Stimulated activated CD8-positive, alpha-beta memory T cell treated with anti-CD3 and anti-CD28 coated beads, Interleukin-15, amount 100 ng/mL, for 1 hour (primary cell): ENCODE measurements at places on chromosomes 2 and 18.

DNA sequence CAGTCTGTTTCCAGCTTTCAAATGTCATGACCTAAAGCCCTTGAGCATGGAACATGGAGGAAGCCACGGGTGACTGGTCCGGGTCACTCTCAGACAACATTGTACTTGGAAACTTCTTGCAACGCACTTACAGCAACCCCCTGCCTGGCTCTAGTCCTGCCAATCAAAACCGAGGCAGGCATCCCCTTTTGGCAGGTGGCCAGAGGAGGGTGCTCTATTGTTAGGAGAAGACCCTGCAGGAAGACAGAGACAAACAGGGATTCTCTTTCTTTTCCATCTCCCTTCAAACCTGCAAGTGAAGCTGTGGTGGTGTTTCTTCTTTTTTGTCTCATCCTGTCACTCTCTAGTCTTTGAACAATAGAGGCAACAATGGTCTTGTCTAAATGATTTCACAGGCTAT is 667.2 kb downstream of the ZEB2 start:
- DNase-seq = no peak

GRCh38 chr2:209988010-209988409 is 14.4 kb upstream of the RPE start:
- DNase-seq = no peak

GRCh38 chr2:106342831-106343251 is 125.4 kb downstream of the RGPD3 start:
- DNase-seq = no peak

GRCh38 chr2:208511016-208511415 is 104.4 kb downstream of the PTH2R start:
- DNase-seq = no peak

DNA sequence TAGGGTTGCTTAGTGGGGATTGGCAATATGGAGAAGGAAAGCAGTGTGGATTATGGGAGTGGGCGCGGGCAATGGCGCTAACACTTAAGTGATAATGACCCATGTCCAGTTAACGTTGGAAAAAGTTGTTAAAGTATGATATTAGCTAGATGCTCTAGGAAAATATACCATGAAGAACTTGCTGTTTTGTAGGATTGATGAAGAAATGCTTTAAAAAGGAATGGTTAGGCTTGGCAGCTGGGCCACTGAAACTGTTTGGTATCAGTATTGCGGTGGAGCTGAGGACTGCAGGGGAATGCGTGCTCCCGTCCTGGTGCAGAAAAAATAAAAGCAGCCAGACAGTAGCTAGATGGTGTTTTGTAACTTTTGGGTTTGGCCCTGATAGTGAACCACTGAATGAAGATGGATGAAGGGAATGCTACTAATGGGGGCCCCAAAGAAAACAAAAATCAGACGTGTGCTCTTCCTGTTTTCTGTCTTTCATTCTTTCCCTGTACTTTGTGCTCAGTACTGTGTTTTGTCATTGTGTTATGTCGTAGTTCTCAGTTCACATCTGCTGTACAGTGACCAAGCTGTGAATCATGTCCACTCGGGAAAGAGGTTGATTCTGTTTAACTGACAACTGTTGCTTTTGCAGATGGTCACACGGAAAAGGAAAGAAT is 999 bp downstream of the INSIG2 start:
- no peak for DNase-seq

DNA sequence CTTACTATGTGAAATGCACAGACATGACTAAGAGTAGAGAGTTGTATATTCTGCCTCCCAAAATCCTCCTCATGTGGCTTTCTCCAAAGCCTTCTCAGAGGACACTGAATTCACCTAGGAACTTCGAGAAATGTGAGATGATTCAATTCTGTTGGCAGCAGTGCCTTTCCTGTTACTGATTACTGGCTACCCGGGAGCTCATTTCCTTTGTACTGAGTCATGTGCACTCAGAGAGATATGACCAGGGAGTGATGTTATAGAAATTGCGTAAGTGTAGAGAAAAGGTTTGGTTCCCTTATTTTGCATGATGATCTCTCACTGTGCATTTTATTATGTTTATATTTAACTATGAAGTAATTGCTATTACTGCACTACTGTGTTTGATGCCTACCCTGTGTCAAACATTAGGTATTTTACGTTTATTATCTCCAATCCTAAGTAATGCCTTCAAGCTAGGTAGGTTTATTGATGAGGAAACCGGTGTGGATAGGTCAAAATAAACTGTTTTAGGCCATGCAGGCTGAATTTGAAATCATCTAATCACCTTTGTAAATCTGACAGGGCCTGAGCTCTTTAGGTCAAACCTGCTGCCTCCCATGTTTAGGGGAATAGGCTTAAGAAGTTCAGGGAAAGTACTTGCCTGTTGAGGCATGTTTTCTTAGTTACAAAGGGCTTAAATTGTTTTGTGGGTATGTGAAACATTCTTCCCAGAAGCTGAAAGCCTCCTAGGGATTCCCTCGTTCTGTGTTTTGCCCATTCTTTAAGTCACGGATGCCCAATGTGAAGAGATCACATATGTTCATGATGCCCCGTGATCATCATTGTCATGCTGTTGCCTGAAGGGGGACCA is 86.8 kb downstream of the FMNL2 start:
- DNase-seq = no peak

GRCh38 chr2:223451-223850 is 40.4 kb downstream of the SH3YL1 start:
- DNase-seq = no peak

GRCh38 chr2:132449868-132450267 is 33.3 kb downstream of the GPR39 start:
- DNase-seq = no peak

- DNase-seq = no peak
Observed at GRCh38 chr2:79984476-79984875, 320.1 kb downstream of the LRRTM1 start.

DNA sequence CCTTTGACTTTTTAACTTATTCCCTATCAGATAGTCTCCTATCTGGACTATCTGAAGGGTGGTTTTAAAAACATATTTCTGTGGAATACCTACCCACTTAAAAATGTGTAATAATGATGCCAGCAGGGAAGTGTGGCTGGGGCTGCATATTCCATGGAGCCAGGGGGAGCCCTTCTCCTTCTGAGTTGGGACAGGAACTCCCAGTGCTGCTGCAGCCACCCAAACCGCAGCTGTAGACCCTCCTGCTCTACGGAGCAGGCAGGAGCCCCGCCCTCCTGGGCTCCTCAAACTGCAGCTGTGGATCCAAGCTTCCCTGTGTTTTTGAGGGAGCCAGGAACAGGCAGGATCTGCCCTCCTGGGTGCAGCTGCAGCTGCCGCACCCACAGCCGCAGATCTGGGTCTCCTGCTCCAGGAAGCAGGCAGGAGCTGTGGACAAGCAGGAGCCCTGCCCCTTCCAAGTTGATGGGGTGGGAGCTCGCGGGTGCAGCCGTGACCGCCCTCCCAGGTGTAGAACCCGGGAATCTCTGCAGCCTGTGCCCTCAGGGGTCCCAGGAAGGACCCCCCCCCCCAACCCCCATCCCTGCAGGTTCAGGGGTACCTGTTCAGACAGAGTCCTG is 57.8 kb downstream of the PDK1 start:
- DNase-seq = no peak

DNA sequence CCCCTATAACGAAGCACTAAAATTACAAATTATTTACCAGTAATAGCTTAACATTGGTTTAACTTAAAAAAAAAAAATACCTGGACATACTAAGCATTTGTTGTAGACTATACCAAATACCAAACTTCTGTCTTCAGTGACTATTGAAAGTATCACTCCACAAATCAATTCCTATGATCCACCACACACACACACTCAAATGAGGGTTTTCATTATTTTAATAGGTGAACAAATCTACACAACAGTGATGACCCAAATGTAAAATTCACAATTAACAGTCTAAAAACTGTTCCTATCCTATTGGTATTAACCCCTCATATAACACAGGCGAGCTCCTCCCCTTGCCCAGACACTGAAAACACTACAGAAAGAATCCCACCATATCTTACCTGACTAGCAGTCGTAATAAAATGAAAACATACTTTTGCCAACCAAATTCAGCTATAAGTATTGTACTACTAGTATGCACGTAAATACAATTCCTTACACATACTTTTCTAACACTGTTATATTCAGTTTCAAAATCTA is 2.5 kb downstream of the SP3 start:
- DNase-seq = no peak

DNA sequence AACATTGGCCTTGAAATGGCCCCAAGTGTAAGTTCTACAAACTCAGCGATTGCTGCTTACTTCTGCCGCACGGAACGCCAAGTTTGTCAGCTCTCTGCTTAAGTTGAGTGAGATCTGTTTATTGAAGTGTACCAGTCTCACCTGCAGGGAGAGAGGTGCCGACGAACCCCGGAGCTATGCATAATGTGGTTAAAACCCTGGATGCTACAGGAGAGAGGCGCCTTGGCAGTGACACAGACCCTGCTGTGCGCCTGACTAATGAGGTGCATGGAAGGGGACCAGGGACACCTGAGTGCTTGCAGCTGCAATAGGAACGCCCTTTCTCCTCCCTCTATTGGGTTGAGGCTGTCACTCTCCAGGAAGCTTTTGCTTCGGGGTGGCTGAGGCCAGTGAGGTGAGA is 979 bp downstream of the SLC9A2 start:
- DNase-seq = no peak

DNA sequence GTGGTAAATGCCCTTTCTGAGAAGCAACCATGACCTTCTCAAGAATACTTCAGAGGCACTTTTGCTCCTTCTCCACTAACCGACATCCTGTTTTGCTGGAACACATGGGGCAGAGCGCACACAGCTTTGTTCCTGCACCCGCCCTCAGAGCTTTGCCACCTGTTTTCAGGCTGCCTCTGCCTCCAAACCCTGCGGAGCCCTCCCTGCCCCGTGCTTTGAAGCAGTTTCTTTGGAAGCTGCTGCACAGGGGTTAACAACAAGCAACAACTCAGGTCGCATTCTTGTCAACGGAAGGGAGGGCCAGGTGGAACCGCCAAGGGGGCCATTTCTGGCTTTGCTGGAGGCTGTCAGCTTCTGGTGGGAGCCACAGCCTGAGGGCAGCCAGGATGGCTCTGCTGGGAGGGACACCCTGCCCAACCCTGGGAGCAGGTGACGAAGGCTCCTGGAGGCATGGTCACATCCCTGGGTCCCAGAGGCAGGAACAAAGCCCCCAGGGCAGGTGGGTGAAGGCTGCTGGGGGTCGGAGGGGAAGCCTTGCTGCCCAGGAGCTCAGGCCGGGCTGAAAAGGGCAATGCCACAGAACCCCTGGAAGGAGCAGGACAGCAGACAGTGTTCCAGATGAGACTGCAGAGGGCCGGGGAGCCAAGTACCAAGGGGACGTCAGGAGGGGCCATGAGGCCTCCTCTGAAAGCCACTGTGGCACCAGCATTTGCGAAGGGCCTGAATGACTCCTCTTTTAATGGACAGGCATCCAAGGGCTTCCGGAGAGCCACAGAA is 46.8 kb downstream of the MRPS5 start:
- DNase-seq = peak; percentile 38

DNA sequence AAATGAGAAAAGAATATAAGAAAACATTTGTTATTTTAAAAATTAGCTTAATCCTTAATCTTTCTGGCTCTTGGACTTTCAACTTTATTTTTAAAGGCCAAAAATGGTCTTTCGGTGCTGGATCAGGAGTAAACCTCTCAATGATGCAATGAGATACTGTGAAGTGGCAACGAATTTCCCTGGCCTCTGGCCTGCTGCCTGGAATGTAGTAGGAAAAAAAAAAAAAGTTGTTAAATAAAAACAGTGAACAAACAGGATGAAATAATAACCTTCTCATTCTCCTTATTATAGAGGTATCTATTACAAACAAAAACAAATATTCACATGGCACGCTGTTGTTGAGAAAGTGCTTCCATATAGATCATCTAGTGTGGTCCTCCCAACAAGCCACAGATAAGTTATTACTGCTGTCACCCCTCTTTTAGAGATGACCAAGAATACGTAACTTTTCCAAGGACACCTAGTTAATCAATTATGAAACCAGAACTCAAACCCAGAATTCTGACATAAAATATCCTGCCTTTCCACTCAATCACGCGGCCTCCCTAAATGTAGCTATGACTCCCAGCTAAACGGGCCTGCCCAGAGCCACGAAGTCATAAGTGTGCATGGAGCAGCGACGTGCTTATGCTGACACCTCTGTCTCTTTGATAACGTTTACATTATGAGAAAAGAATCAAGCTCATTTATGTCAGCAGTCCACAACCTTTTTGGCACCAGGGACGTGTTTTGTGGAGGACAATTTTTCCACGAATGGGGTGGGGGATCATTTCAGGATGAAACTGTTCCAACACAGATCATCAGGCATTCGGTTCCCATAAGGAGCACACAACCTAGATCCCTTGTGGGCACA is 170.9 kb downstream of the BCL2 start:
- no peak for DNase-seq
